ENCODE measurements at places on chromosomes 12 and 14. TPM values are rescaled to one million over a fixed set of nuclear protein-coding genes. Genes with fewer than 3 reads are reported as not detected.

Gene NTS
- total RNA-seq, result not detected

Gene TAS2R7
- total RNA-seq, result 0.85 TPM

Gene AMN
- total RNA-seq, result 0.18 TPM

Gene SLC7A8
- total RNA-seq, result 36.0 TPM

Gene ACVR1B
- 66.4 TPM for total RNA-seq

Gene ETFRF1
- 41.8 TPM for total RNA-seq

Gene PRPH
- 0.93 TPM for total RNA-seq

Gene GPR135
- total RNA-seq, result 12.4 TPM

Gene PRH2
- not detected for total RNA-seq

DNA sequence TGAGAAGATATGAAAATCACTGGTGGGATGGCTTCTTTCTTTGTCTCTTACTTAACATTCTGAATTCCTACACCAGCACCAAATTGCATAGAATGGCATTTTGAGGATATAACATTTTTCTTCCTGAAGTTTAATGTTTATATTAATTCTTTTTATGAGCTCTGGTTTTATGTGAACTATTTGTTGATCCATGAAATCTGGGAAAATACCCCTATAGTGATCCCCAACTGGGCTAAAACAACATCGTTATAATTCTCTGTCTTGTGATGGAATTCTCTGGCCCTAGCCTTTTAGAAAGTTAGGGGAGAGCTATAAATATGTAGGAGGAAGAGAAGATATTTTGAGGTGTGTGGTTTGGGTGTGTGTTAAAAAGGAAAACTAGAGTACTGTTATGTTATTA, 29.2 kb downstream of the PELI2 start:
- DNase-seq, result no peak

DNA sequence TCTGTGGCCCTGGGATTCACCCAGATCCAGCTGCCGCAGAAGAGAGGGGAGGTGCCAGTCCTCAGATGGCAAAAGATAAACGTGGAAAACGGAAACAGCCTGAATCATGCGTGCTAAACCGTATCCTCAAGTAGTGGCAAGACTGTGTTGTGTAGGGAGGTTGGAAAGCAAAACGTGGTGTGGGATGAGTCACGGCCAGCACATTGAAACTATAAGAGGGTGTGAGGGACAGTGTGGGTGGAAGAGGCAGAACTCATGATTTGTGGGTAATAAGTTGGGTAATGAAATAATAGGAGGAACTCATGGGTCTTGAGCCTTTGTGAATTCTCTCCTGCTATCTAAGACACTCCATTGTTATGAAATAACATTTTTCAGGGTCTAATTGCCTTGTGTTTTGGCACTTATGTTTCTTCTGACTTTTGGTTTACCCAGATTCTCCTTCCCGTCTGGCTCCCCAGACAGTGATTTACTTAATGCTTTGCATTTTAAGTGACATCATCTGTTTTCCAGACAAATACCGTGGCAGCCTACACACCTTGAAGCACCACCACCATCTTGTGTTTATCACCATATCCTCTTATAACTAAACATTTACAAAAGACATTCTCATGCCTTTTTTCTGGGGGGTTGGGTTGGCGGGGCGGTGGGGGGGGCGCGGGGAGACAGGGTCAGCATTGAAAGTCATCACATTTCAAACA, 62.3 kb upstream of the PTCSC3 start:
- no peak for DNase-seq

- DNase-seq, result no peak
Measured at GRCh38 chr14:93928184-93929047, 1.3 kb downstream of the FAM181A start.

DNA sequence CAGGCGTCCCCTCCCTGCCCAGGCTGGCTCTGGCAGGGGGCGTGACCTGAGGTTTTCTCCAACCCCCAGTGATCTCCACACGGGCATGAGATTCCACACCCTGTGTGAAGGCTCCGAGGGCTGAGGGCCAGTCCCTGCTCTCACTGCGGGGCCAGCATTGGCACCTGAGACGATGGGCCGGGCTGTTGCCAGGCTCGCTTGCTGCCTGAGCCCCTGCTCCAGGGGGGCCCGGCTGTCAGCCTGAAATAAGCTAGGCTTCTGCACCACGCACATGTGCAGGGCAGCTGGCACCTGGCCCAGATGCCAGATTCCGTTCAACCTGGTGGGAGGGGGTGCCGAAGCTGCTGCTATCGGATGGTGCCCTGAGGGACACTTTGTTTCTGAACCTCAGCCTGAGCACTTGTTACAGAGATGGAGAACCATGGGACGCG, 196.5 kb upstream of the PRMT8 start:
- no peak for DNase-seq

DNA sequence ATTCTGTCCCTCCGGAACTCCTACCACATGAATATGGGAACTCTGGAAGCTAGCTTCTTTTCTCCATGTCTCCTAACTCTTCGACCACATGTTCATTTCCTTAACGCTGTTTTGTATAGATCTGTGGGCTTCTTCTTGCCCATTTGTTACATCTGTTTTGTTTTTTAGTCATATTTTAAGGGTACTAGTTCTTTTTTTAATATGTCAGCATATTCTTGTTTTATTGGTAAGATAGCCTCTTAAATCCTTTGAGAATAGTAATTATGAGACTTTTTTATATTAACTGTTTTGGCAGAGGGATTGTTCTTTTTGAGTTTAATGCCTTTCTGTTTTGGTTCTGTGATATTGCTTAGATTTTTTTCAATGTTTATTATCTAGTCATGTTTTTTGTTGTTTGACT, 70.5 kb downstream of the VRK1 start:
- DNase-seq, result no peak

GRCh38 chr12:68210875-68211274, 14.7 kb downstream of the IL26 start:
- DNase-seq, result no peak

DNA sequence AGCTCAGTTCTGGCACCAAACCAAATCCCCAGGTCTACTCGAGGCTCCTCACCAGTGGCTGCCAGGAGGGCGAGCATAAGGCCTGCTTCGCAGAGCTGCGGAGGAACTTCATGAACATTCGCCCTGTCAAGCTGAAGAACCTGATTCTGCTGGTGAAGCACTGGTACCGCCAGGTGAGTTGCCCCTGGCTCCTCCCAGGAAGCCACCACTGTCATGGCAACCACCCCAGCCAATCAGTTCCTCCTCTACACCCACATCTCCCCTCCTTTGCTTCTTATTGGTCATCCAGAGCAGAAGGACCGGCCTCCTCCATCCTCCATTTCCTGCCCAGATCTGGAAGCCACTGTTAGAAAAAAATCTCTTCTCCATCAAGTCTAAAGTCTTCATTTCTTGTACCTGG, 17.2 kb upstream of the OAS2 start:
- DNase-seq, result no peak

GRCh38 chr12:43931187-43931586, 95.3 kb downstream of the TMEM117 start:
- DNase-seq, result no peak

GRCh38 chr14:92585981-92586937, 72.7 kb downstream of the RIN3 start:
- DNase-seq, result no peak

- no peak for DNase-seq
Measured at GRCh38 chr12:125549836-125550235, 484.6 kb downstream of the AACS start.

DNA sequence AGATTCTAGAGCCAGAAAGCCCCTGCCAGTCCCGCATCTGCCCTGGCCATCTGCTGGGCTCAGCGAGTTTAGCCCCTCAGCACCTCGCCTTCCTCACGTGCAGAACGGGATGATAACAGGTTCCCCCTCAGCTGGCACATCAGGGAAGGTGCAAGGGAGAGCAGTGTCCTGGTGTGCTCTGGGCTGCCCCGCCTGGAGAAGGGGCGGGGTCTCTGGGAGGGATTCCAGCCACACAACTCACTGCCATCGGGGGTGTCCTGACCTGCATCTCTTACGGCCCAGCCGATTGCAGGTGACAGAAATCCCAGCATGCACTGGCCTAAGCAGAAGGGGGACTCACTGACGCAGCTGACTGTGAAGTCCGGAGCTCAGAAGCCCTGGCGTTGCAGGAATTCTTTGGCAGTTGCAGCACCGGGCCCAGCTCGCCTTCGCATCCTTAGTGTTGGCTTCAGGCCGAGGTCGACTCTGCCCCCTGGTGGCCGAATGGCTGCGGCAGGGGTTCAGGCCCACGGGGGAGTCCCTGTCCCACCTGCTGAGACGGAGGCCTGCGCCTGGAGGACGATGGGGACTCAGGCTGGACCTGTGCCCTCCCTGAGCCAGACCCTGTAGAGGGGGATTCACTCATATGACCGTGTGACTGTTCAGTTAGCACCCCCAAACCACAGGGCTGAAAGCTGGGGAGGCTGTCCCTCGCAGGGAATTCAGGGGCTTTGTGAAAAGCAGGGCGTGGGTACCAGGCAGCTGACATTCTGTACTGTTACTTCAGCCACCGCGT, 178.6 kb downstream of the ADGRD1 start:
- peak; percentile 56 for DNase-seq

GRCh38 chr12:5154091-5154490, 110.4 kb downstream of the KCNA5 start:
- no peak for DNase-seq

GRCh38 chr12:127445581-127446139, 821.3 kb upstream of the TMEM132C start:
- DNase-seq, result no peak

DNA sequence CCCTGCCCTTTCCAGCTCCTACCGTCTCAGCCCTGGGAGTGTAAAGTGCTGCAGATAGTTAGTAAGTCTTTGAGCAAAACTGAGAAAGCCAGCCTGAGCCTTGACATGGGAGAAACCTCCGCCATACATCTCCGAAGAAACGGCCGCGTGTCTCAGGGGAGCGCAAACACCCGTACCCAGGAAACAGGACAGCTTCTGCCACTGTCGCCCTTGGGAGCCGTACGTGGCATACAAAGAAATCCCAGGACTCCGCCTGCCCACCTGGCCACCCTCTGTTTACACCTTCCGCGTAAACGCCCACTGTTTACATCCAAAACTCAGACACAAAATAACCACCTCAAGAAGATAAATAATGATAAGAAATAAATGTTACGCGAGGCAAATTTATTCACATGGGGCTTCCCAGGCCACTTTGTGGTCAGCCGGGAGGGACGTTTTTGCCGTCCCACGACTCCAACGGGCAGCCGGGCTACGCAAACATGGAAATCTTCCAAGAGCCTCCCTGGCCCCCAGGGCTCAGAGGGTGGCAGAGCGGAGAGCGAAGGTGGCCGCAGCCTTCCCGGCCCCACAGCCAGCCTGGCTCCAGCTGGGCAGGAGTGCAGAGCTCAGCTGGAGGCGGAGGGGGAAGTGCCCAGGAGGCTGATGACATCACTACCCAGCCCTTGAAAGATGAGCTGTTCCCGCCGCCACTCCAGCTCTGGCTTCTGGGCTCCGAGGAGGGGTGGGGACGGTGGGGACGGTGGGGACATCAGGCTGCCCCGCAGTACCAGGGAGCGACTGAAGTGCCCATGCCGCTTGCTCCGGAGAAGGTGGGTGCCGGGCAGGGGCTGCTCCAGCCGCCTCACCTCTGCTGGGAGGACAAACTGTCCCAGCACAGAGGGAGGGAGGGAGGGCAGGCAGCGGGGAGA, at the start of gene BDKRB2:
TSS of gene BDKRB2 (plus strand) at position 689 of the 908 bp plus-strand sequence. CDS start 32,269 bp downstream, outside the sequence.
- peak; percentile 28 for DNase-seq

- DNase-seq, result no peak
Measured at GRCh38 chr12:22034709-22035506, 11.1 kb upstream of the CMAS start.

- no peak for DNase-seq
Measured at GRCh38 chr14:80364816-80365215, 153.5 kb upstream of the DIO2 start.

DNA sequence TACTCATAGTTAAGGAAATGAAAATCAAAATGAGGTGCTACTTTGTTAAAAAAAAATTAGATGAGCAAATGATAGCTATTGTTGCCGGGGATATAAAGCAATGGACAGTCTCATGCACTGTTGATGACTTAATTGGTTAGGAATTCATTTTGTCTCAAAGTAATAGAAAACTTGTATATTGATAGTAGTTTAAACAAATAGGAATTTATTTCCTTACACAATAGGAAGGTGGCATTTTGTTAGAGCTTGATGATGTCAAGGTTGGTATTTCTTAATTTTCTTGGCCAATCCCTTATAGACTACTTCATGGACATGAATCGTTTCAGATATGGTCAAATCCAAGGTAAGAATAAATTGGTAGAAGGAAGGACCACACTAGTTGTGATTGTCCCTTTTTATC, 7.8 kb downstream of the PRPF39 start:
- DNase-seq, result no peak

- DNase-seq, result no peak
Measured at GRCh38 chr12:11724888-11725311, 75.4 kb downstream of the ETV6 start.

DNA sequence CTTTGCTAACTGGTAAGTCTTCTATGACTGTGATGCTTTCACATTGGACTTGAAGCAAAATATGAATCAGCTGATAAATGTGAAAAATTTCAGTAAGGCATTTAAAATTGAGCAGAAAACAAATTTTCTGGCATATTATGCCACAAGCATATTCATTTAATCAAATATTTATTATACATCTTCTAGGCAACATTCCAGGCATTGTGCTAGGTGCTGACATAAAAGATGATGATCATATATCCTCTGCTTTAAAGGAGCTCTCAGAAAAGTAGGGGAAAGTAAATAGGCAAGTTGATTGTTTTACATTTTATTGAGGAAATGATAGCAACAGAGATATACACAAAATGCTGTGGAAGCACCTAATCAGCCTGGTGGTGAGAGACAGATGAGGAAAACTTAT, 248.9 kb downstream of the SLC16A7 start:
- DNase-seq, result no peak

DNA sequence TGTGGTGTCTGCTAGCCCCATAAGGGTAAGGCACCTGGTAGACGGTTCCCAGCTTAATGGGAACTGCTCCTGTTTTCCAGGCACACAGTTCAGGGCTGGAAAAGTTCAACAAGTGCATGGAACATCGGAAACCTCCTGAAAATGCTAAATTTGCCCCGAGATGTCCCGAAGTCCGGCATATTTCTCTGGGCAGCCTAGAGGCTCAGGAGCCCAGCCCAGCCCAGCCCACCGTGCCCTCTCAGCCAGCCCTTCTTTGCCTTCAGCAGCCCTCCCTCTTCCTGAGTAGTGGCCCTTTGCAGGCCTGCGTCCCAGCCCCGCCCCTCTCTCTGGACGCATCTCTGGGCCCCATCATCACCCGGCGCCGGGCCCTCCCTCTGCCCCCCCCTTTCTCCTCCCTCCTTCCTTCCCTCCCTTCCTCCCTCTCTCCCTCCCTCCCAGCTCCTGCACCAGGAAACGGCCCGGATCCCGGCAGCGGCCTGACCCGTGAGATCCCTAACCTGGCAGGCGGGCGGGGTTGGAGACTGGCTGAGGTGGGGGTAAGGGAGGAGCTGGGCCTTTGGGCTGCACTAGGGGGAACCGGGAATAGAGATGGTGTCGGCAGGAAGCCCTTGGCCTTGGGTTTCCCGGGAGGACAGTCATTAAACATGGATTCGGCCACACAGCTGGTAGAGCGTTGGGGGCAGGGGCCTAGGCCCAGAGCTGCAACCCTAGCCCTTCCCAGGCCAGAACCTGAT, at the start of gene BCL2L2:
TSS of gene BCL2L2 (plus strand) at position 422 of the 734 bp plus-strand sequence. CDS start 935 bp downstream, outside the sequence.
- peak; percentile 88 for DNase-seq

GRCh38 chr12:25307818-25308217, 57.1 kb upstream of the KRAS start:
- no peak for DNase-seq

GRCh38 chr14:93033084-93033982, 82.4 kb downstream of the ITPK1 start:
- DNase-seq, result no peak

All from dorsolateral prefrontal cortex (tissue), 122 donors.